ENCODE measurements at places on chromosomes 3 and 15.

- DNase-seq: no peak
Measured at GRCh38 chr15:70535955-70536338, 227.4 kb downstream of the UACA start.

- DNase-seq: no peak
Measured at GRCh38 chr3:153209596-153209995, 47.6 kb downstream of the RAP2B start.

DNA sequence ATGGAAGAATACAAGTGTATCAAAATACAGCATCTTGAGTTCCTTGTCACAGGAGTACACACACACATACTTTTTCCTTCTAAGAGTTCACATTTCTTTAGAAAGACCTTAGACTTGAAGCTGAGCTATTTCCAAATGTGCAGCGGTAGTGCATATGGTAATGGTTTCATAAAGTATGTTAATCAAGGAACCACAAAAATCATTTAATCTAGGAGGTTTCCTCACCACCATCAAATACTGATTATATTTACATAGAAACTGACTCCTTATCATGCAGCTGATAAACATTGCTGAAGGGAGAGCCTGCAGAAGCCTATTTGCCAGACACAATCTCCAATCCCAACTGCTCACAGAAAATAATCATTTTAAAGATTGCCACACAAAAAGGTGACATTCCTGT, 40.0 kb upstream of the KBTBD8 start:
- DNase-seq: no peak

DNA sequence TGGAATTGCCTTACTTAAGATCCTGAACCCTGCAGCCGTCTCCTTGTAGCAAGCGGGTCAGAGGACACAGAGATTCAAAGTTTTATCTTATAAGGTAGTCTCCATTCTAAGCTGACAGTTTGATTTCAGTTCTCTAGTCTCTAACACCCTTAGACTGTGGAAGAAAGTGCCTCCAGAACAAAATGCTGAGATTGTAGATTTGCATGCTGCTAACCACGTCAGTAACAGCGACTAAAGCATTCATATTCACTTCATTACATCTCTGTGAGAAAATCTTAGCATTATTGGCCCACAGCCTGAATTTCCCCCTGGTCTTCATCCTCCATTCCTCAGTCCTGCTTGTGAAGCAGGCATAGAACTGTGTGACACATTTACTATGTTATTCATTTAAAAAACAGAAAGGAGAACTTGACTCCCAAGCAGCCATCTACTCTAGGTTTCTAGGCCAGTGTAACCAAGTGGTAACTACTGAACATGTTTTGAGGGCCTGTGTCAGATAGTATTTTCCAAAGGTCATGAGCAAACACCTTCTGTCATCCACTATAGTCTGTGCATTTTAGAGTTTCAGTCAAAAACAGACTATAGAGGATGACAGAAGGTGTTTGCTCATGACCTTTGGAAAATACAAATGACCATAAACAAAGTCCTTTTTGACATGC, 27.4 kb downstream of the ARIH2 start:
- DNase-seq: no peak

GRCh38 chr3:50572158-50572557, 2.8 kb downstream of the HEMK1 start:
- DNase-seq: peak; percentile 83

DNA sequence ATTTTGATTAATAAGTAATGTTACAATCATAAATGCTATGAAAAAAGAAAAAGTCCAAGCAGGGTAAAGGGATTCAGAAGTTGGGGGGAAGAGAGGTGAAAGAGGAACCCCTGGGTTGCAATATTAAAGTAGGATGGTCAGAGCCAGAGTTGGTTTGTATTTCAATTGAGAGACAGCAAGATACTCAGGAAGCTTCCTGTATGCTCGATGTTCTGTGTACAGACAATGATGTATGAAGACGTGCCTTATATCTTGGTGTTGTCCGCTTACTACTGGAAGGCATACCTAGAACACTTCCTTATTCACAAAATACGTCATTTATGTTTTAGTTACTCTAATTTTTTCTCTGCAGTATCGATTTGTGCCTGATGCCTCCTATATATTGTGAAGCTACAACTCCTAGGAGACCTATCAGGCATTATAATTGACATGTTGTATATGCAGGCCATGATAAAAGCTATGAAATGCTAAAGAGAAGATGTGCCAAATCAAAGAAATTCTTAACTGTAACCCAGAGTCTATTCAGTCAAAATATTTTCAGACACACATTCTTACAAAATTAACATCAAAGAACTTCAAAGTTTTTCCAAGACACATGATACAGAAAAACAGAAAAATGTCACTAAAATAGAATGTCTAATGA, 87.5 kb downstream of the TBL1XR1 start:
- DNase-seq: no peak

DNA sequence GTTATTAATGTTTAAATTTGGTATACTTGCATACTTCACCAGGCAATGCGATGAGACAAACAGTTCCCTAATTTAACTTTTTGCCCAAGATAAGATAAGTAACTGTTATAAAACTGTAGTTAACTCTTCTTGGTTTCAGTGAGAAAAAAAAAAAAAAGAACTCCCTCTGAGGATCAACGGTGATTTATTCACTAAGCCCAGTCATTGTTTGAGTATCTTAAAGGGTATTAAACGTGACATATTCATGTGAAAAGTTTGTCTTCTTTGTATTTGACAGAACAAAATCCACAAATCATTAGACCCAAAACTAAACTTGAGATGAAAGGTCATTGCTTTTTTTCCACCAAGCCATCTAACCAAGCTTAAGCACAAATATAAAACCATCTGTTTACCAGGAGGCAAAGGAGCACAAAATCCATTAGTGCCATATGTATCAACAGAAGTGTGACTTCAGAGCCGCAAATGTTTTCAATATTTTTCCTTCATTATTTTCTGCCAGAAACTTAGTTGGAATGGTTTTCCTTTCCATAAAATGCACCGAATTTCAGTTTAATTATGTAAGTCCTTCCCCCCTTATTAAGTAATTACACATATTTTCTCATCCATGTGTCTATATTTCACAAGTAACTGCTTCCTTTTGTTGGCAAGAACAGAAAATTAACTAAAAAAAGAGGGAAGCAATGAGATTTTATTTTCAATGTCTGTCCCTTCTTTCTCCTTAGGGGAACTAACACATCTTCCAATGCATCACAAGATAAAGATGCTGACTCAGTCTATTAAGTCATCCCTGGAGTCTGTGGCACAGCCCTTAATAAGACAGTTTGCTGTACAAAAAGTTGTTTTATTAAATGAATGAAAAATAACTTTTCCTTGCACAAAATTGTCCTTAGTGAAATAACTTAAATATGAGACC, 92.2 kb upstream of the RAP2B start:
- DNase-seq: no peak

- no peak for DNase-seq
Measured at GRCh38 chr3:29099296-29099695, 181.6 kb upstream of the RBMS3 start.

DNA sequence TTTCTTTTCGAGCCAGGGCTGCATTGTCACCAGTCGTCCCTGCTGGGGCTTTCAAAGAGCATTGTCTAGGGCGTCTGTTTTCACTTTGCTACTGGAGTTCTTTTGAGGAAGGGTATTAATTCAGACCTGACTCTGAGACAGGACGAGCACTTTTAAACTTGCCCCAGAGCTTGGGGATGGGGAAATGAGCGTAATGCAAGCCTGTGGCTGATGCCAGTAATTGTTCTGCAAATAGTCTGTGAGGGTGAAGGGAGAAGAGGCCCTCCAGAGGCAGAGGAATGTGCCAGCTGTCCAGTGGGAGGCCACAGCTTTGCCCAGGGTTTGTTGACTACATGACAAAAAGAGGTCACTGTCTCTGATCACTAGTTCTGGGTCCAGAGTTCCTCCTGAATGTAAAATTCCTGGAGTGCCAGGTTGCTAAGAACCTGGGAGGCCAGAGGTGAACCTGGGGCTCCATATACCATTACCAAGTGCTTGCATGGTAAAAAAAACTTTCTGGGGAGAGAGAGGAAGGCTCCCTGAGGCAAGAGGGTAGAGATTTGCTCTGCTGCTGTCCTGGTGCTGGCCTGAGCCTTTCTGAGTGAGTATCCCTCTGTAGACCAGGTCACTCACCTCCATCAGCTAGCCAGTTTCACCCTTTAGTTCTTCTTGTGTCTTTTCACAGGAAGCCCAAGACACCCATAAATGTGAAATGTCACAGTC, 14.8 kb downstream of the EEFSEC start:
- no peak for DNase-seq

- no peak for DNase-seq
Measured at GRCh38 chr3:64642327-64643151, 45.3 kb downstream of the ADAMTS9 start.

GRCh38 chr15:33029109-33029652, 165.3 kb downstream of the FMN1 start:
- DNase-seq: no peak

DNA sequence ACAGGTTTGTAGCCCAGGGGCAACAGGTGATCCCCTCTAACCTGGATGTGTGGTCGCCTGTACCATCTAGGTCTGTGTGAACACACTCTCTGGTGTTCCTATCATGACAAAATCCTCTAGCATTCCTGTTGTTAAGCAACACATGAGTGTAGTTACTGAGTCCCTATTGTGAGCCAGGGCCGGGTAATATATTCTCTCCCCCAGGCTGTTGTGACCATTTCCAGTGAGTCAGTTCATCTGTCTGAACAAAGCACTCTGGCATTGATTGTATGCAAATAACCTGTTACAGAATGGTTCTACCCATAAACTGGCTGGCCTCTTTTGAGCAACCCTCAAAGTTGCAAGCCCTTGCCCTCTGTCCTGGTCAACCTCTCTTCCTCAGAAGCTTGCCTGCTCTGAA, 2.6 kb upstream of the FLNB start:
- DNase-seq: no peak

GRCh38 chr3:5462086-5462485, 274.6 kb downstream of the EDEM1 start:
- no peak for DNase-seq

- no peak for DNase-seq
Measured at GRCh38 chr3:47715928-47716327, 65.8 kb downstream of the SMARCC1 start.

DNA sequence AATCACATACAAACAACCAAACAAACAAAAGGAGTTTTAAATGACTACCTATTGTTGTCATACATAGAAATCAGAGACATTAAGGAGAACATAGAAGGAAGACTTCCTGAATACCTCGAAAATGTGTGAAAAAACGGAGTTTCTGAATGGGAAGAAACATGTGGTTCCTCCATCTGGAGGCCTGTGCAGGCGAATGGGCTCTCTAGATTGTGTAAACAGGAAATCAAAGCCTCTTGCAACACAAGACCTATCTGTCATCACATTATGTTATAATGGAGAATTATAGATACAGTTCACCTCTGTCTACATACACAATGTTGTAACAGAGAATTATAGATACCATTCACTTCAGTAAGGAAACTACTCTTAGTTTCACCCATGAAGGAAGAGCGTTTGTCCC, 44.1 kb downstream of the RUBCN start:
- DNase-seq: no peak

GRCh38 chr15:94670438-94671034, 439.2 kb downstream of the MCTP2 start:
- peak; percentile 43 for DNase-seq

- DNase-seq: peak; percentile 19
Measured at GRCh38 chr3:30964612-30965011, 70.2 kb upstream of the GADL1 start.

DNA sequence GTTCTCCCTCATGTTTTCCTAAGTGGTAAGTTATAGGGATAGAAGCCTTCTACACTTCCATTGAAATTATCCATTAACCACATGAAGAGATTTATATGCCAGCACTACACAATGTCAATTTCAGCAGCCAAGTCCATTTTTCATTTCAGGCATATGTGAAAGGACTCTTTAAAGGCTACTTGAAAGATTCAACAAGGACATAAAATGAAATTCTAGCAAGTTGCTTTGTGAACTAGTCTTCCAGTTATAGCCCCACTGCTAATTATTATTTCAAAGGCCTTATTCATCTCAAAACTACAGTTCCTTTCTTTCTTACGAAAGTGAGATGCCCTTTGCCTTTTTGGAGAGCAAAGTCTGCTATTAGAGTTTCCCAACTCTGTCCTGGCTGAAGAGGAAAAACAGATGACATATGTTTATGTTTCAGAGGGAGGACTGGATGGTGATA, 66.0 kb upstream of the SLC2A2 start:
- no peak for DNase-seq

GRCh38 chr3:16052964-16053363, 121.5 kb upstream of the GALNT15 start:
- DNase-seq: no peak

- DNase-seq: no peak
Measured at GRCh38 chr3:48013288-48013980, 2.8 kb downstream of the MAP4 start.

DNA sequence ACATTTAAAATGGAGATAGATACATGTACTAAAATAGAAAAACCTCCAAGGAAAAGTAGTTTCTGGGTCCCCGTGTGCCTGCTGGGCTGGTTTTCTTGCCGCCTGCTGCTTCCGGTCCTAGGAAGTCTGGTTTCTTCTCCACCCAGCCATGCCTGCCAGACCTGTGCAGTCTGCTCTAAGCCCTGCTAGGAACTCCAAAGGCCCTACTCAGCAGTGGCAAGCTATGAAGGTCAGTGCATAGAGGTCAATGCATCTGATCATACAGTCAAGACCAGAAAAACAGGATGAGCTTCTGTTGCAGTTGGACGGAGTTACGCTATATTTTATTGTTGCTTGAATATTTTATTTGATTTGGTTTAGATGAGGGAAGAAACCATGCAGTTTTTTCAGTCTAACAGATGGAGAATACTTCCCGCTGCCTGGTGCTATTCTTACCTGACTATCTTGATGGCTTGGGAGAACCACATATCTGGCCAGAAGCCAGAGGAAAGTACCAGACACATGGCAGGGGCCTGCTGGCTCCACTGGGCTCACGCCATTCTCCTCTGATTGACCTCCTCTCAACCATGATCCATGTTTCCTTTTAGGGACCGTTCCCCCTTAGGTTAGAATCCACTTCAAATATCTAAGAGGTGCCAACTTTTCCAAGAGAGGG, 226.8 kb upstream of the ST8SIA2 start:
- DNase-seq: no peak

- DNase-seq: no peak
Measured at GRCh38 chr3:178851564-178851963, 220.0 kb downstream of the ZMAT3 start.

GRCh38 chr3:129399895-129400357, 28.5 kb downstream of the EFCAB12 start:
- no peak for DNase-seq

GRCh38 chr3:33091746-33092145, 5.2 kb downstream of the GLB1 start:
- no peak for DNase-seq

Data from GM13977 (cell line).